ENCODE measurements at places on chromosomes 4 and X.

DNA sequence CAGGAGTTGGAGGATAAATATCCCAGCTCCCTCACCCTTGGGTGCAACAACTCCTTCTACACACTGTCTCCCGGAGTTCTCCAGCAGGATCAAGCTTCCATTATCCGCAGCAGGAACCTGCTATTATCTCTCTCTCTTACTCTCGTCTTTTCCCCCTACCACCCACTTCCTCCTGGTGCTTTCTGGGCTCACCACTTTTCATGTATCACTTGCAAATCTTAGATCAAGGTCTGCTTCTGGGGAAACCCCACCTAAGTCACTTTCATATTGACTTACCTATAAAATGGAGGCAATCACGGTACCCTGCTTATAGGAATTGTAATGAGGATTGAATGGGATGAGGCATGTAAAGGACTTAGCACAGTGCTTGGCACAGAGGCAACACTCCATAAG lies 589.5 kb downstream of the BCOR start:
- DNase-seq, result peak; percentile 23

- DNase-seq, result no peak
Observed at GRCh38 chrX:117713411-117713810, 403.2 kb downstream of the KLHL13 start.

- DNase-seq, result no peak
Observed at GRCh38 chr4:129561886-129562671, 466.1 kb downstream of the C4orf33 start.

DNA sequence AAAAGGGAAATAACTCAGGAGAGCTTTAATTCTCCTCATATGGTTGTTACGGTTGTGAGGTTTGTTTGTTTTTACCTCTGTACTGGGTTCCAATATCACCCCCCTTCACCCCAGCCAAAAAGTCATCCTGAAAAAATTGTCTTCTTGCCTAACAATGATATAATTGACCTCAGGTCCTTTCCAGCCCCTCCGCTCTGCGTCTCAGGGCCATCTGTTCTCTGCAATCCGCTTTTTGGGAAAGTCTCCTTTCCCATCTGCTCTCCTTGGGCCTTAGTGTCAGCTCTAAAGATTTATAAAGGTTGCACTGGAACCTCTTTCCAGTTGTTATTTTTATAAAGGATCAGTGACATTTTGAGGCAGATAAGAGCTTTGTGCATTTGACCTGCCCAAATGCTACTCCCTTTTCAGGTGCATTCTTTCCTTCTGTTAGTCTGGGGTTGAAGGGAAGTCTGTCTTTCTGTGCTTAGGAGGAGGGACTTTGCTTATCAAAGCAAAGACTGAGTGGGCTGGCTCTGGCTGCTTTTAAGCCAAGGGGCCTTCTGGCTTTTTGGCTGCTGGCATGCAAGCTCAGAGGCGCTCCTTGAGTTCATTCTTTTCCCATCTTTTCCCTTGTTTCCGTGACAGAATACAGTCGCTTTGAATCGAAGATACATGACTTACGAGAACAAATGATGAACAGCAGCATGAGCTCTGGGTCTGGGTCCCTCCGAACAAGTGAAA lies 34.1 kb downstream of the DLG3 start:
- DNase-seq, result no peak

DNA sequence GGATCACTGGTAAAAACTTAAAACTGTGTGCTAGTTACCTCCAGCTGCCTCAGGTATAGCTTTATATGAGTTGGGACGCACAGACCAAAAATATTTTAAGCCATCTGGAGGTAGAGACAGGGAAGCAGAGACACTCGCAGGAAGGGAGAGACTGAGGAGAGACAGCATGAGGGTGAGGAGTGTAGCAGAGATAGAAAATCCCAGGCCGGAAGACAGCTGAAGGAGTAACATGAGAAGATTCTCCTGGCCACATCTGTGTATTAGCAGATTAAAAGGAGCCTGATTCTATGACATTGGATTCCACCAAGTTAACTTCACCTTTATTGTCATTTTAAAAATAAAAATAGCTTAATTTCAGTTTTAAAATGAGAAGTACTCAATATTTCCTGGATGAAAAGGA lies 84.3 kb downstream of the PDLIM5 start:
- no peak for DNase-seq
